NCI-H1092 treated with DMSO at 0.1 percent for 48 hours (cell line): ENCODE measurements at places on chromosomes 6 and 20.

DNA sequence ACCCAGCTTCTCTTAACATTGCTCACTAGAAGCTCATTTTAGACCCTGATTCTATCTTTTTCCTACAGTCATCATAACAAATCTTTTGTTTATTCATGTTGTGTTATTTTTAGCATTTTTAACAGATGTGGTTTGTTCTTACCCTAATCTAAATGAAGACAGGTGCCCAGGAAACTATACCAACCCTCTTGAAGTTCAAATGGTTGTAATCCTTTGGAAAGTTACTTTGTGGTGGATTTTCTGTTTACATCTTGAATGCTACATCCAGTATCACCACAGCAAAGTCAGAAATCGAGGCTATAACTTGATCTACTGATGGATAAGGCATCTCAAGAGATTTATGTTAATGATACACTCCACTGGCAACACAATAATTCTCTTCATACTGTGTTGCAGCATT is 26.2 kb downstream of the SMAP1 start:
- no peak for DNase-seq

DNA sequence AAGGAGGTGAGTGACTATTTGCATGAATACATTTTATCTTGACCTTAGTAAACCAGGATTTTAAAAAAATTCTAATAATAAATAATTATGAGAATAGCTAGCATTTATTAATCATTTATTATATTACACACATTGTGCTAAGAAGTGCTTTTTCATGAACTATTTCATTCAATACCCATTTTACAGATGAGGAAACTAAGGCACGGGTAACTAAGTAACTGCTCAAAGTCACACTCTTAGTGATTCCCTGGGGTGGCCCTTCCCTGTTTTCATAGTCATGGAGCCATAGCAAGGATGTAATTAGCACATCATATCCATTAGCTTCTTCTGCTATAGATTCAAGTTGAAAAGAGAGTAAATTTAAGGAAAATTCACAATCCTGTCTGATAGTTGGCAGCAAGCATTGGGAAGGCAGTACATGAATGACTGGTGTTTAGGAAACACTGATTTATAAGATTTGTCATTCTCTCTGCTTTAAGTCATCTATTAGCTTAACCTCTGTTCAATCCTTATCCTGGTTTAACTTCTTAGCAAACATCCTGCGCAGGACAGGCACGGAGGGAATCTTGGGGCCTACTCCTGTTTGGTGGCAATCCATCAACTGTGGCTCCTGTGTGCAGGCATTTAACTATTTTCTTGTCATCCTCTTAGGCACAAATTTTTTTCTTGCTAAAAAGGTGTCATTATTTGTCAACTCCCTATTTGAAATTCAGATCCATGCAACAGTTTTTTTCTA is 68.3 kb downstream of the RIN2 start:
- no peak for DNase-seq

DNA sequence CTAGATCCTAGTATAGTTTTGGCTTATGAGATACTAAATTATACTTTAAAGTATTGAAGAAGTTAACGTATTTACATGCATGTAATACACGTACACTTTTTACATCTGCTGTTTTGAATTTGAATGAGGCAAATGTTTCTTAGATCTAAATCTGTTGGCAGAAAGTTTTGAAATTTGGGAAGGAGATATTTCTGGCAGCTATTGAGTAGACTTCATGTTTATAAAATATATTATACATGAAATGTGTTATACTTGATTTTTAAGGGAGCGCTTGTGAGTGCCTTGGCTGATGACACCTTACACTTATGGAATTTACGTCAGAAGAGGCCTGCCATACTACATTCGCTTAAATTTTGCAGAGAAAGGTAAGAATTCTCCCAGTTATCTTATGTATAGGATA is 34.7 kb downstream of the STXBP5 start:
- no peak for DNase-seq

- DNase-seq, result no peak
Measured at GRCh38 chr20:22475662-22476061, 108.7 kb downstream of the FOXA2 start.

DNA sequence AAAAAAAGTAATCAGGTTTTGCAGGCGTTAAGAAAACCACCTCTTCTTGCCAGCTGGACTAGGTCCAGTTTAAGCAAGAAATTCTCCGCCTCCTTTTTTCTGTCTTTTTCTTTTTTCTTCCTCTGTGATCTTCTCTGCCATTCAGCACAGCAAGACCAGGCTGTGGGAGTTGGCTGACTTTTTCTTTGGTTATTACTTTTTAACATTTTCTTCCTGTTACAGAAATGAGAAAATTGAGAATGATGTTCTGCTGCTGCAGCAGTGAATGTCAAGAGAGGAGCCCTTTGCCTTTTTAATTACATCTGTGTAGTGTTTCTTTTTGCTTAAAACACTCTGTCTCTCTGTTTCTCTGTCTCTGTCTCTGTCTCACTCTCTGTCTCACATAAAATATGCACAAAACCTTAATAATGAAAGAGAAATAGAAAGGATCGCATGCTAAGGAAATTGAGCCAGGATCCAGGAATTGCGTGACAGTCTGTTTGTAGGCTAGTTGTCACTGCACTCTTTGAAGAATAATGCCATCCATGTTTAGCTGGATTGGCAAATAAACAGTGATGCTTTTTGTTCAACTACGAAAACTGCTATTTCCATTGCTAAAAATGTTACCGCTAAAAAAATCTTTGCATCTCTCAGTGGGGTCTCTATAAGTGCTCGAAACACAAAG is 103.2 kb upstream of the SUPT3H start:
- DNase-seq, result no peak
